ENCODE measurements at places on chromosomes 6 and 20. TPM values are rescaled to one million over a fixed set of nuclear protein-coding genes. Genes with fewer than 3 reads are reported as not detected.

GRCh38 chr20:7841971-7842310 is 98.3 kb downstream of the HAO1 start:
- DNase-seq, result no peak

DNA sequence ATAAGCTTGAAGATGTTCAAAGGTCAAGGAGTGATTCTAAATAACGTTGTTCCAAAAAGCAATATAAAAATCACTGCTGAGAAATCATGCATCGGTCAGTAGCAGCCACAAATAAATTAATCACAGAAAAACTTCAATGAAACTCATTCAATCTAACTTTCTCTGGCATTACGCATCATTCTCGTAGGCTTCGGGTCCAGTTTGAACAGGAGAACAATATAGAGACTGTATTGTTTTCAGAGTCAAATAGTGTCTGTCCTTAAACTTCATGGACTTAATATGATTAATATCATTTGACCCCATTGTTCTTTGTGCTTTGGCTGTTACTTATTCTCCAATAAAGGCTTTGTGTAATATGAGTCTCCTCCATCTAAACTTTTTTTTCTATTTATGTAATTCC is 200.4 kb downstream of the C6orf118 start:
- no peak for DNase-seq

GRCh38 chr6:99093456-99094190 is 145.9 kb upstream of the FBXL4 start:
- no peak for DNase-seq

- DNase-seq, result no peak
These were observed 262.8 kb downstream of the TBC1D7 start for GRCh38 chr6:13065581-13065980.

GRCh38 chr6:1695546-1696462 is 86.1 kb downstream of the FOXC1 start:
- DNase-seq, result no peak

DNA sequence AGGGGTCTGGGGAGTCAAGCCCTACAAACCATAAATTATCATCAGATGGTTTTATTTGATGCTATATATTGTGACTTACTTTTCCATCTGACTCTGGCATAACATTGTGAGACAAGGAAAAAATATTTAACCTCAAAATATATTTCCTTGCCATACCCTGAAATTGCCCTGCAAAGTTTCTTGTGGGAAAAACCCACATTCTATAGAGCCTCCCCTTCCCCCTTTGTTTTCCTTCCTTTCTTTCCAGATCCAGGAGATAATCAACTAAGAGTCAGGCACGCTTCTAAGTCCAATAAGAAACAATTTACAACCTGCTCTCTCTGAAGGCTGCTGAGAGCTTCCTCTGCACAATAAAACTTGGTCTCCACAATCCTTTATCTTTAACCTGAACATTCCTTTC is 17.5 kb upstream of the HINT3 start:
- no peak for DNase-seq

Gene RAET1L
- total RNA-seq, result not detected

Gene SRC
- 3.5 TPM for total RNA-seq

Gene GSTA2
- not detected for total RNA-seq

Gene SOX4
- 20.8 TPM for total RNA-seq
